Right ventricle myocardium superior (tissue), 1 donor: ENCODE measurements at places on chromosomes 7 and 10.
A peak's percentile ranks its signal among the peaks of the same experiment; 100 is the strongest.

DNA sequence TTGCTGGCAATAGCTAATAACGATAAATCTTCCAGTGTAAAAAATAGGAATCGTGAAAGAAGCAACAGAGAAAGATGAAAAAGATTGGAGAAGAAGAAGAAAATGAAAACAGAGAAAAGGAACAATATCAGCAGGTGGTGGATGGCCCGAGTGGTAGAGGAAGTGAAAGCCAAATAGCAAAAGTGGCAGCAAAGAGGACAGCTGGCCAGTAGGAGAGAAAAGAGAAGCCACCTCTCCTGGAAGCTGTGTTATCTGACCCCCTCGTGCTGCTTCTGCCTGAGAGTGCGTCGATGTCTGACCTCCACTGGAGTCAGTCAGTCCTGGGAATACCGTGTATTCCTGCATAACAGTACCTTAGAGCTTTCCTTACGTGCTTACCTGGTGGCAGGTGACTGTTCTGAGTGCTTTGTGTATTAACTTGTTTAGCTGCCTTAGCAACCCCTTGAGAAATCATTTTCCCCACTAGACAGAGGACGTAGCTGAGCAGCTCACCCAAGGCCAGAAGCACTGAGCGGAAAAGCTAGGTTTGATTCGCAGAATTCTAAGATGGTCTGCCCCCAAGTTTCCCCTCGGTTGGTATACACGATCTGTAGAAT, 88.3 kb downstream of the CHN2 start:
- no peak for DNase-seq

GRCh38 chr10:73979141-73979808, 18.6 kb upstream of the VCL start:
- no peak for DNase-seq

DNA sequence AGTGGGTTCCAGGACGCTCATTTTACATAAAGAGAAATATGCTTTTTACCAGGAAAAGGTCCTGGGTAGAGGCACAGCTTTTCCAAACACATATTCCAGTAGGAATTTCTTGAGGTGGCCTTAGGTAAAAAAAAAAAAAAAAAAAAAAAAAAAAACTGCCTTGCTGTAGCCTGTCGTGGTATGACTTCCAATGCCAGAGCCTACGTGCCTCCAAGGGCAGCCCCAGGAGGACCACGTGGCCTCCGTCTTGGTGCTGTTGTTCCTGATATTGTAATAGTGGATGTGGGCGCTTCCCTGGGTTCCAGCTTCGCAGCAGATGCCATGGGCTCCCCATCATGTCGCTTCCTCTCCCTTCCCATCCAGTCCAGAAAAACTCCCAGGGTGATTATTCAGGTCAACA, 49.3 kb downstream of the PRKAG2 start:
- DNase-seq: peak; percentile 20

DNA sequence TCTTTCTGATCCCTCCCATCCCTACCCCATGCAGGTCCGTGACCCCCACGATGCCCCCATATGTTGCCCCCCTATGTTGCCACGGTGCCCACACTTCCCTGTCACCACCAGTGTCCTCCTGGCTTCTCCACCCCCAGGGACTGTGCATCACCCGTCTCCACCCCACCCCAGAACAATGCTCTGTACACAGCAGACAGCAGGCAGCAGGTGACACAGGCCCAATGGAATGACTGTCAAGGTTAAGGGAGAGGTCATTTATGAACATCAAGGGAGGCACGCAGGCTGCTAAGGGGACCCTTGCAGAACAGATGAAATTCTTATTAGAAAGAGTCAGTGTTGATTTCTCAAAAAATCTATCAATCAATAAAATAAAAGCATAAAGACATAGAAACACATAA, 71.5 kb downstream of the PARP12 start:
- no peak for DNase-seq

DNA sequence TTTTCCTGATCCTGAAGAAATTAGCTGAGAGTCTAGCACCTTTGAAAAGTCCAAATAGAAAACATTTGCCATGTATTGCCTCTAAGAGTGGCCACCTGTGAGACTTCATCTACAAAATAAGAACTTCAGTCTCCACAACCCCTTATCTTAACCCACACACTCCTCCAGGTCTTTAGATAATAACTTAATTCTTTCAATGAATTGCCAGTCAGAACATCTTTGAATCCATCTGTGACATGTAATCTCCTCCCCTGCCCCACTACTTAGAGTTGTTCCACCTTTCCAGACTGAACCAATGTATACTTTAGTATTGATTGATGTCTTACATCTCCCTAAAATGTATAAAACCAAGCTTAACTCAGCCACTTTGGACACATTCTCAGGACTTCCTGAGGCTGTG, 84.4 kb upstream of the FAM171A1 start:
- no peak for DNase-seq

GRCh38 chr10:88082806-88083596, 219.6 kb downstream of the PTEN start:
- DNase-seq: no peak

GRCh38 chr10:25978771-25979170, 44.7 kb downstream of the MYO3A start:
- no peak for DNase-seq

- no peak for DNase-seq
Observed at GRCh38 chr10:48598936-48599829, 5.7 kb downstream of the ARHGAP22 start.
